Activated gamma-delta T cell (primary cell): ENCODE measurements at places on chromosomes 1 and 21.

DNA sequence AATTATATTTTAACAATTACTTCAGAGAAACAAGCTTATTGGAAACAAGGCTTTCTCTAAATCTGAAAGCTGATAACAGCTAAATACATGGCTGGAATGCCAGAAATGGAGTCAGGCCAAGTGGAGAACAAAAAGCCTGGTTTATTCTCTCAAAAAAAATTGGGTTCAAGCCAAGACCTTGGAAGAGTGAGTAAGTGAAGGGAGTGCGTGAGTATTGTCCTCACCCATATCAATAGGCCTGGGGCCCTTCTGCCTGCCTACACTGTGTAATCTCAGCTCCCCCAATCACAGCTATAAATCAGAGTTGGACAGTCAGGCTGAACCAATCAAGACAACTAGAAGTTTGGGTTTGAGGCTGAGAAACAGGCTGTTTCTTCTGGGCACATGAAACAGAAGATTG, 7.4 kb downstream of the KYAT3 start:
- no peak for DNase-seq

DNA sequence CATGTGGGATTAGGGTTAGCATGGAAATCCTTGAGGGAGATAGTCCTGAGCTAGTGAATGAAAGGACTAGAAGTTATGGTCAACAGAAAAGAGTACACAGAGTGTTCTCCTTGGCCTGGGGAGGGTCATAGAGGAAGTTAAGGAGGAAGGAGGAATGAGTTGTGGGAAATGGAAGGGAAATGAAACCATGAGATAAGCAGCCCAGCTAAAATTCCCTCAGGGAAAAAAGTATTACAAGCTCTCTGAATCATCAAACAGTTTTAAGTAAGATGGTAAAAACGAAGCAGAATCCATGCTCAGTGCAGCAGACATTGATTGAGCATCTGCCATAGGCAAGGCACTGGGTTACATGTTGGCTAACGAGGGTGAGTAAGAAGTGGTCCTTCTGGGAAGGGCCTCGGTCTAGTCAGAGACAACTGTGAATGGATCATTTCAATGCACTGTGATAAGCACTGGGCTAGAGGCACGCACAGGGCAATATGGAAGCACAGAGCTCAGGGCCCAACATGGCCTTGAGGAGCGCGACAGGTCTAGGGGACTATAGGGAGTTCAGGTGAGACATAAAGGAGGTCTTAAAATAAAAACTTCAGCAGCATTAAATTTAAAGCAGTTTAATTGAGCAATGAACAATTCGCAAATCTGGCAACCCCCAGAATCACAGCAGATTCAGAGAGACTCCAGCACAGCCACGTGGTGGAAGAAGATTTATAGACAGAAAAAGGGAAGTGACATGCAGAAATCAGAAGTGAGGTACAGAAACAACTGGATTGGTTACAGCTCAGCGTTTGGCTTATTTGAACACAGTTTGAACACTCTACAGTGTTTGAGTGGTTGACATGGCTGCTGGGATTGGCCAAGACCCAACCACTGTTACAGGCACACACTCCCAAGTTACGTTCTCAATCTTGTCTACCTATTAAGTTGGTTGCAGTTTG, 219.5 kb downstream of the HLX start:
- no peak for DNase-seq

GRCh38 chr1:68815632-68816031, 318.8 kb upstream of the DEPDC1 start:
- no peak for DNase-seq

DNA sequence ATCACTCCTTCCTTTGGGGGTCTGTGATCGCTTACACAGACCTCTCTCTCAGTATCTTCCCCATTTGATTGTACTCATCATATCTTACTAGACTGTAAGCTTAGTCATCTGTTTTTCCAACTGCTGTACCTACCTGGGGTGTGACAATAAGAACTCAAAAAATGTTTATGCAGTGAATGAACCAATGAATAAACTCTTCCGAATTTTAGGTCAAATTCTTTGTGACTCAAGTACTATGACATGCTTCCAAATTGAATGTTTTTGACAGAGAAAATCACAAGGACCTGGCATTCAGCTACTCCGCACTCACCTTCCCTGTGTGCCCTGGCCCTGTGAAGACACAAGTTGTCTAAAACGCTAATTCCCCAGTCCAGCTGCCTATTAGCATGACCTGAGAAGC, 42.1 kb downstream of the TMCO4 start:
- no peak for DNase-seq

DNA sequence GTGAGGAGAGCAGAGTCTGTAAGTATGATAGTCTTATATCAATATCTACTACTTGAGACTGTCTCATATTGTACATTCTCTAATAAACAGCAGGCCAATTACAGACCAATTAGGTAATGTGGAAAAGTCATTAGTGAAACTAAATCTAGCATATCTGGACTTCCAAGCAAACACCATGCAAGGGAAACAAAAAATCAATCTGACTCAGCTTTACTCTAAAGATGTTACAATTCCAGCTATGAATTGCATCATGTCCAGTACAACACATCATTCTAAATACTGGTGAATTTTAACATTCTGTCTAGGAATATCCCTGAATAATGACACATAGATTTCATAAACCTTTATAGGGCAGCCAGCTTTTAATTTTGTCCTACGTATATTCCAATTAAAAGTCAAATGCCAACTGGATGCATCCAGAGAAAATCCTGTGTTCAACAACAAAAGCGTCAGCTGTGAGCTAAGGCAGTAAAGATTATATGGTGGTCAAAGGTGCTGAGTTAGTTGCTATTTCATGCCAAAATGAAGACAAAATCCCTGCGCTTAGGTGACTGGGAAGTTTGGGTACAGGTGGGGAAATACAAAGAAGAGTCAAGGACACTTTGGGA, 159.3 kb downstream of the TTLL7 start:
- DNase-seq, result no peak

- DNase-seq, result no peak
Observed at GRCh38 chr1:168843401-168843800, 114.4 kb upstream of the DPT start.

DNA sequence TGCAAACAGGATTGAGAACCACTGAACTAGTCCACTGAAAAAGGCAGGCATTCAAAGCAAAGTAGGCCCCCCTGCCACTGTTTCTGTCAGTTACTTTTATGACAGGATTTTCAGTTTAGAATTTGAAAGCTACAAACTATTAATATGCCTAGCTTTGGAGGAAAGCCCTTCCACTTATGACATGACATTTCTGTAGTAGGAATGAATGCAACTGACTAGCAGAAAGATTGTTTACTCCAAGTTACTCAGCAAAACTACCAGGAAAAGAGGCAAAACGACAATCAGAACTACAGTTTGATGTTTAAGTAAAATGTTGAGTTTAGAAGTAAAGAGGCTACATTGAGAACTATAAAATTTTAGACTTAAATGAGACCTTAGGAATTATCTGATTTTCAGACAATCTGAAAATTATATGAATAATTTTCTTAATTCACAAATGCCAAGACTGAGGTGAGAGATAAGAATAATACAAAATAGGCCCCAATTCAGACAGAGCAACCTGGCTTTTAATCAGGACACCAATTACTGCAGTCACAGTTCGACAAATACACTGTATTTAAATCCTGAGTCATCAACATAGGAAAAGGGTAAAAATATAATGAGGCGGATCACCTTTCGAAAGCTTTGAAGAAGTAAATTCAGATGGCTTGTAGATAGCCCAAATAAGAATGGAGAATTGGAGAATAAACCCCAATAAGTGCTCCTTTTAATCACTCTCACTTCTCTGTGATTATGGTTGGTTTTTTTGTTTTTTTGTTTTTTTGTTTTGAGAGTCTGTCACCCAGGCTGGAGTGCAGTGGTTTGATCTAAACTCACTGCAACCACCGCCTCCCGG, 2.2 kb downstream of the PRKAB2 start:
- DNase-seq, result no peak

DNA sequence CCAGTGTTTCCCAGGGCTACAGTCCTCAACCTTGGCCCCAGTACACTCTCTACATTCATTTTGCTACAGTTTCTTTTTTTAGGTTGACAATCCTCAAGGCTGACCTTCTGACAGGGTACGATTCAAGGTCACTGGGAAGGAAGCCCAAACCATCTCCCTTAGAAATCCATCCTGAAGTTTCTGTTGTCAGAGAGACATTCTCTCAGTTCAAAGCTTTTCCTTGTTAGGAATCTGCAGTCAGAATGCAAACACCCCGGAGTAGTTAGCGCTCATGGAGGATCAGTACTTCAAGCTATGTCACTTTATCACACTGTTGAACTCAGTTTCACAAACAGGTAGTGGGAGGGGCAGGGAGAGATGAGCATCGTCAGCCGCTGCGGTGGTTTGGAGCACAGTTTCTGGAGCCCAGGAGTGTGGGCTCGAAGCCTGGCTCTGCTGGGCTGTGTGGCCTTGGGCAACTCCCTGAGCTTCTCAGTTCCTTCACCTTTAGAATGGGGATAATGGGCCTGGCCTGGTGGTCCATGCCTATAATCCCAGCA, 4.2 kb downstream of the SLC2A5 start:
- no peak for DNase-seq

DNA sequence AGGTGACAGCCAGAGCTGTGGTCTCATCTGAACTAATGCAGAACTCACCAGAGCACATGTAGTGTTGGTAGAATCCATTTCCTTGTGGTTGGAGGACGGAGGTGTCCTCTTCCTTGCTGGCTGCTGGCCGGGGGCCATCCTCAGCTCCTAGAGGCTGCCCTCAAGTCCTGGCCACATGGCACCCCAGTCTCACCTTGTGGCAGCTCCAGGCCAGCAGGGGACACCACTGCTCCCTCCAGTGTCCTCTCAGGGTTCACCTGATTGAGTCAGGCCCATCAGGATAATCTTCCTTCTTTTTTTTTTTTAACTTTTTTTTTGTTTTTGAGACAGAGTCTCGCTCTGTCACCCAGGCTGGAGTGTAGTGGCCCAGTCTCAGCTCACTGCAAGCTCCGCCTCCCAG, 2.9 kb downstream of the KCNE1 start:
- DNase-seq, result no peak

- DNase-seq, result no peak
Observed at GRCh38 chr1:240797050-240797449, 185.1 kb upstream of the GREM2 start.
